ENCODE measurements at places on chromosomes 5 and 9.

DNA sequence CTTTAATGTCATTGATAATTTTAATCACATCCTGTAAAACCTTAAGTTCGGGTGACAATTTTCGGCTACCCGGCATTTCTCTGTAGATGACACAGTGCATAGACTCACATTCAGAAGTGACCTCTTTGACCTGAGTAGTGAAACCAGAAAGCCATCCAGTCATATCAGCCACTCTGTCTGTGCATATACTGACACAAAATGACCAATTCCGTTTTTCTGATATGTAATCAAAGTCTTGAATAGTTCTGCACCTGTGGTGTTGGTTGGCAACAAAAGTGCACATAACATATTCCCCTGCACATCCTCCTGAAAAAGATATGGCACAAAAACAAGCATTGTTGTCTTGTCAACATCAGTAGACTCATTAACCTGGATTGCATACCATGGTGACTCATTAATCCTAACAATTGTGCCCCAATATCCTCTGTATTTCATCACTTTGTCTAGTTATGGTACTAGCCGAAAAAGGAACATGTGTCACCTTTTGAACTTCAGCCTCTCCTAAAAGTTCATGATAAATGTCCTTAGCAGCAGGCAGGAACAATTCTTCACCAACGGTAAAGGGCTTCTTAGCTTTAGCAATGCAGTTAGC is 4.6 kb upstream of the HNRNPA0 start:
- DNase-seq, result no peak

GRCh38 chr5:154059039-154059430 is 20.3 kb downstream of the MFAP3 start:
- DNase-seq, result no peak

DNA sequence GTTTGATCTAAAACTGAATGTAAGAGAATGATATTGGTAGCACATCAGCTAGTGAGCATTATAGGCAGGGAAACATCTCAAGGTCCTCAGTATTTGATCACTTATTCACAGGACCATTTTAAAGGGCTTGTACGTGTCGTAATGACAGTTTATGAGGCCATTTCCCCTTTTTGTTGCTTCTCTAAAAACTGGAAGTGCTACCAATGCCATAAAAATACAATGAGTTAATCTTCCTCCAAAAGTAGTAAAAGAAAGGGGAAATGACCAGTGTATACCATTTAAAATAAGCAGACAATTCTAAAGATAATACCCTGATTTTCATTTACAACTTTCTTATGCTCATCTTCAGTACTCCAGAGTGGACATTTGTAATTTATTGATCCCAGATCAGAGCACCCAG is 285.8 kb upstream of the PCSK5 start:
- no peak for DNase-seq

GRCh38 chr9:74696520-74696919 is 191.2 kb downstream of the TRPM6 start:
- no peak for DNase-seq

Measured in stimulated activated CD8-positive, alpha-beta memory T cell treated with anti-CD3 and anti-CD28 coated beads, Interleukin-4, amount 100 ng/mL, for 1 hour (primary cell).